Mucosa of gallbladder (tissue), 1 donor: ENCODE measurements at places on chromosomes 16 and 17. TPM values are rescaled to one million over a fixed set of nuclear protein-coding genes. Genes with fewer than 3 reads are reported as not detected.

GRCh38 chr17:40071313-40072039 lies 8.7 kb downstream of the THRA start:
- peak; percentile 84 for DNase-seq

DNA sequence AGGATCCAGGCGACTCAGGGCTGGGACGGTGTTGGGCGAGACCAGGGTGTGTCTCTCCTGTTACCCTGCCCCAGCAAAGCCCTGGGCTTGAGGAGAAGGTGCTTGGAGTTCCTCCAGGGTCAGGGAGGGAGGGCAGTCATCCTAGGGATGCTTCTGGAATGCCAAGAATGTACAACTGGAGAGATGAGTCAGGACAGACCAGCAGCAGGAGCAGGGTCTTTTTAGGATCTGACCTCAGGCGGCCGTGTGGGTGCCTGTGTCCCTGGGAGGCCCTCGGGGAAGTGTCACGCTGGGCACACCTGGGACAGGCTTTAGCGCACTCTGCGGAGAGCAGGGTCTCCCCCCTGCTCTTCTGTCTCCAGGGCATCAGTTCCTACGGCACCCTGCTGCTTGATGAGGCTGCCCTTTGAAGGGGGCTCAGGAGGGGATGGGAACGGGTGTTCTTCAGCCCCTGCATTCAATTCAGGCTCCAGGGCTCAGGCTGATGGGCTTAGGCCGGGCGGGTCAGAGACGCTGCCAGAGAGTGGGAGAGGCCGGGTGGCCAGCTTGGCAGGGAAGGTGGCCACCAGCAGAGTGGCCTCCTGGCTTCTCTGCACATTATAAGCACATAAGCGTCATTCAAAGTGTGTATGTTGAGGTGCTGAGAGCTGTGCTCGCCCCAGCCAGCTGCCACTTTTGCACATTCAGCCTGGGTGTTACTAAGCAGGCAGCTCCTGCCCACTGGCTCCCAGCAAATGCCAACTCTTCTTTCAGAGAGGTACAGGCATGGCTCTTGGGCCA lies 8.4 kb upstream of the MTSS2 start:
- no peak for DNase-seq

DNA sequence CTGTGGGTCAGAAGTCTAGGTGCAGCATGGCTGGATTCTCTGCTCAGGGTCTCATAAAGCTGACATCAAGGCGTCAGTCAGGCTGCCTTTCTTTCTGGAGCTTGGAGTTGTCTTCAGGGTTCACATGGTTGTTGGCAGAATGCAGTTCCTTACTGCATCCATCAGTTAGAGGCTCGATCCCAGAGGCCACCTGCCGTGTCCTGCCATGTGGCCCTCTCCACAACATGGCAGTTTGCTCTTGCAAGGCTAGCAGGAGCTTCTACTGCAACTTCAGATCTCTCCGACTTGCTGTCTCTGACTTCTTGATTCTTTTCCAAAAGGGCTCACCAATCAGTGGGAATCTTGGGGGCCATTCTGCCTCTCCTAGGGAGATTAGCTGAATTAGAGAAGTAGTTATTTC lies 11.9 kb downstream of the PITPNC1 start:
- DNase-seq: no peak

DNA sequence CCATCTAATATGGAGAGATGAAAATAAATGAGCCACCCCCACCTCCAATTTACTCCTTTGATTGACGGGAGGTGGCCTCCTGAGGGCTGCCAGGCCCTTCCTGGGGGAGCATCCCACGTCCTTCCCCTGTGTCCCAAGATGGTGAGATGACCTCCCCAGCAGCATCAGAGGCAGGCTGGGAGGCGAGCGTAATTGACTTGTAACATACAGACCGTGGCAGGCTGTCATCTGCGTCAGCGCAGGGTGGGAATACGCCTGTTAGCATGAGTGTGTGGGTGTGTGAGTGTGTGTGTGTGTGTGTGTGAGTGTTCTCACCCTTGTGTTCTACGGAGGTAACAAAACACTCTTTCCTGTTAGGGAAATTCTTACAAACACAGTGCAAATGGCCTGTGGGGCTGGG lies 156.9 kb upstream of the CIBAR2 start:
- no peak for DNase-seq

- no peak for DNase-seq
Observed at GRCh38 chr16:2175454-2175853, 19.9 kb downstream of the TRAF7 start.

GRCh38 chr16:30010844-30011713 lies at the start of gene DOC2A:
DOC2A (minus strand) TSS chr16:30011027; CDS start chr16:30010222, 805 bp downstream.
- DNase-seq: no peak

ICAM2 gene
- 14.8 TPM for total RNA-seq

DNA sequence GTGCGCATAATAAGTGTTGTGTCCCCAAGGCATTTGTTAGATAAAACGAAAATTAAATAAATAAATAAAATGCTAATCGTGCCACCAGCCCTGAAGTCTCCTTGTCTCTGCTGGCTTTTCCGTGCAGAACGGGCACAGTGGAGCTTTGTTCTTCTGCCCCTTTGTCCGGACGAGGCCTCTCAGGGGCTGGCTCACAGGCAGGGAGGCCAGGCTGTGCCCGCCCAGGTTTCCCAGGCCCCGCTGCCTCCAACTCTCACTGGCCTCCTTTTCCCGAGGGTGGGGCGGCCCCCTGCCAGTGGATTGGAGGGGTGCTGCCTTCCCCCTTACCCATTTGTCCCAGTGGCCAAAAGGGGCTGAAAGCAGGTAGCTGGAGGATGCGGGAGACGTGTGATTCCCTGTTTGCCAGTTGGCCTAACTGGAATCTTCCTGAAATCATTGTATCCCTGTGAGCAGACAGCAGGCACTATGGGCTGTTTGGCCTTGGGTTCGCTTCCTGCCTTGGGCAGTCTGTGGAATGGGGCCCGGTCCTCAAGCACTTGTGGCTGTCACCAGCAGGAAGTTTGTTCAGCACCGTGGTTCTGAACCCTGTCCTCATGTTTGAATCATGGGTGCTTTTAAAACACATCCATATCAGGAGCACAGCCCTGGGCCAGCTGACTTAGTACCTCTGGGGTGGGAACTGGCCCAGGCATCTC lies 64.4 kb downstream of the KSR1 start:
- no peak for DNase-seq

CDH15 gene
- 0.20 TPM for total RNA-seq
